Right lobe of liver (tissue), 6 donors: ENCODE measurements at places on chromosomes 1 and 21.

DNA sequence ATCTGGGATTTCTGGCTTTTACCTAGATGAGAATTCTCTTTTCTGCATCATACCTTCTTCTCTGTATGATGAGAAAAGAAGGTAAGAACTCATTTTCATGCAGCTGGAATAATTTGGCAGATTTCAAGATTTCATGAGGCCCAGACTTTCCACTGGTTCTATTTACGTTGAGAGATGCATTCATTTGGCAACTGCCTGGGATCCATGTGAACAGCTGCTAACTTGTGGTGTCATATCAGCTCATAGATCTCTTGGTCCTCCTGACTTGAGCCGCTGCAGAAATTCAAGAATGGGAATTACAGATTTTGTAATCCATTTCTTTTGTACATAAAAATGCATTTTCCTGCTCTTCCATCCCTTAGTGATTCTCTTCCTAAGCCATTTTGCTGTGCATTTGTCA is 17.1 kb upstream of the C1orf87 start:
- no peak overlapping the region for H3K4me3 ChIP-seq
- no peak overlapping the region for H3K27ac ChIP-seq
- H3K36me3 ChIP-seq: no peaks in the 10 kb centered on the region
- no peaks in the 10 kb centered on the region for H3K27me3 ChIP-seq
- H3K4me1 ChIP-seq: no peaks in the 10 kb centered on the region
- DNase-seq: no peak

GRCh38 chr1:208885650-208886049 is 641.5 kb upstream of the PLXNA2 start:
- H3K27me3 ChIP-seq: no peaks in the 10 kb centered on the region
- no peak overlapping the region for H3K27ac ChIP-seq
- DNase-seq: no peak
- H3K4me3 ChIP-seq: no peak overlapping the region

DNA sequence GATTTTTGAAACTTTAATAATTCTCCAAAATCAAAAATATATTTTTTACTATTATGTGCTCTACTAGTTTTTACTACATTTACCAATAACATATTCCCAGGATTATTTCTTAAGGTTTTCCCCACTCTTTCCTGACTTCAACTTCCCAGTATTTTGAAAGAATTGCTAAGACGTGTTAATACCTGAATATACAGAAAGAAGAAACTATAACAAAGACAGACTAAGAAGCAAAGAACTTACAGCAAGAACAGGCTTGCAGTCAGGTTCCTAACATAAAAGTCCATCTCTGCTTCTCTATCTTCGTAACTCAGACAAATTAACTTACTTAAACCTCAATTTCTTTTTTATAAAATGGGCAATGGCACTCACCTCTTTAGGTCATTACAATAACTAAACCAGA is 63.2 kb downstream of the SRSF11 start:
- DNase-seq: no peak
- H3K27me3 ChIP-seq: no peaks in the 10 kb centered on the region
- no peak overlapping the region for H3K27ac ChIP-seq
- no peaks in the 10 kb centered on the region for H3K4me1 ChIP-seq

GRCh38 chr1:214557952-214558735 is 6.7 kb upstream of the PTPN14 start:
- H3K27me3 ChIP-seq: no peaks in the 10 kb centered on the region
- DNase-seq: no peak
- no peaks in the 10 kb centered on the region for H3K4me1 ChIP-seq
- H3K4me3 ChIP-seq: no peak overlapping the region
- H3K27ac ChIP-seq: no peak overlapping the region

- peak; percentile 96 for DNase-seq
- no peaks in the 10 kb centered on the region for H3K36me3 ChIP-seq
- peak overlapping the region; percentile 74 for H3K27ac ChIP-seq
- peaks cover 94% of the 10 kb centered on the region for H3K4me1 ChIP-seq
Measured at GRCh38 chr1:207811920-207812720, 60.3 kb downstream of the CD46 start.

GRCh38 chr1:101697072-101697471 is 299.7 kb downstream of the OLFM3 start:
- no peak overlapping the region for H3K4me3 ChIP-seq
- H3K36me3 ChIP-seq: no peaks in the 10 kb centered on the region
- H3K4me1 ChIP-seq: no peaks in the 10 kb centered on the region
- no peak for DNase-seq
- no peak overlapping the region for H3K27ac ChIP-seq

- no peaks in the 10 kb centered on the region for H3K36me3 ChIP-seq
- no peaks in the 10 kb centered on the region for H3K4me1 ChIP-seq
- no peaks in the 10 kb centered on the region for H3K27me3 ChIP-seq
- H3K4me3 ChIP-seq: no peak overlapping the region
Measured at GRCh38 chr1:187433598-187433997, 604.8 kb downstream of the PLA2G4A start.
